ENCODE measurements at places on chromosomes 2 and 18. TPM values are rescaled to one million over a fixed set of nuclear protein-coding genes. Genes with fewer than 3 reads are reported as not detected.

NETO1 gene
- polyA plus RNA-seq: 0.31 TPM

ANKRD12 gene
- polyA plus RNA-seq: 10.0 TPM

SERPINB12 gene
- not detected for polyA plus RNA-seq

ADRA2B gene
- polyA plus RNA-seq: 0.15 TPM

TMEM185B gene
- polyA plus RNA-seq: 4.5 TPM
